Chondrocyte (in vitro differentiated cells): ENCODE measurements at places on chromosomes 2 and 18. TPM values are rescaled to one million over a fixed set of nuclear protein-coding genes. Genes with fewer than 3 reads are reported as not detected.
A peak's percentile ranks its signal among the peaks of the same experiment; 100 is the strongest.

DNA sequence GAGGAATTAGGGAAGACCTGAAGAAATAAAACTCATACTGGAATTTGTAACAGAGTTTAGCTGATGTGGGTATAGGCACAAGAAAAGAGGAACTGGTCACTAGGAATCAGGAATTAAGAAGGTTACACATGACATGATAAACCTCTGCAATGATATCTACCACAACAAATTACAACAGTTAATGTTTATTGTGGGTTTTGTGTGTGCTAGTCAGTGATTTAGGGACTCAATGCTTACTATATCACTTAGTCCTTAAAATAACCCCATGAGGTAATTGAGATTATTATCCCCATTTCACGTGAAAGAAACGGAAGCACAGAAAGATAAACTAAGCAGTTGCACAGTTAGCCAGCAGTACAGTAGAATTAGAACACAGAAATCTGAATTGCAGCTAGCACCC is 415.8 kb upstream of the ZEB2 start:
- no peaks in the 10 kb centered on the region for H3K27me3 ChIP-seq
- H3K4me1 ChIP-seq: peaks cover 38% of the 10 kb centered on the region
- DNase-seq: no peak
- no peak overlapping the region for H3K4me3 ChIP-seq
- no peaks in the 10 kb centered on the region for H3K36me3 ChIP-seq

DNA sequence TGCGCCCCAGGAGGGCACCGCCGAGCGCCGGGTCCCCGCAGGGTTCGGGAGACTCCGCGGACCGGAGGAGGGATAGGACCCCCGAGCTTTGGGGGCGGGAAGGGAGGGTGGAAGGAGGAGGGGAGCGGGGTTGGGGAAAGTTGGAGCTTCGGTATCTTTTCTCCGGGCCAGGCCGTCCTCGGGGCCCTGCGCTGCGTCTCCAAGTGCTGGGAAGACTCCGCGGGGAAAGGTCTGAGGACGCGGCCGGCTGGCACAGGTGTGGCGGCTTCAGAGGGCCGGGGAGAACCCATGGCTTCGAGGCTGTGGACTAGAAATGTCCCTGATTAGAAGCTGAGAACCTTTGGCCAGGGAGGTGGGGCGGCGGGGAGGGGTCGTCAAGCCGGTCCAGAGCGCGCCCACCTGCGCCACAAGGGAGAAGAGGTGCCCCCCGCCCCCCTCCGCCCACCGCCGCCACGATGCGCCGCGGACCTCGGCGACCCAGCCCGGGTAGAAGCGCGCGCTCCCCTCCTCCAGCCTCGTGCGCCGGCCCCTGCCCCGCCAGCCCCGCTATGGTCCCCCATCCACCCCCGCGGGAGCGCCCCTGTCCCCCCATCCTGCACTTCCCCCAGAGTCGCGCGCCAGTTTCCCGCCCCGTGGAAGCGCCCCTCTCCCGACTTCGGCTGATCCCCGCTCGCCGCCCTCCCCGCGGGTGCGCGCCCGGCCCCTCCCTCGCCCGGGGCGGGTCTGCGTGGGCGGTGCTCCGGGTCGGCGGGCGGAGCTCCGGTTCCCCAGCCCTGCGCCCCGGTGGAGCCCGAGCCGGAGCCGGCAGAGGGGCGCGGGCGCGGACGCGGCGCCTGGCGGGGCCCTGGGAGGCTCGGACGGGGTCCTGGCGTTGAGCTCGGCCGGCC is at the start of gene SNTG2:
Gene SNTG2 (plus strand): TSS at position 770 of the 887 bp plus-strand sequence. CDS start 148 bp downstream, outside the sequence.
- DNase-seq: no peak
- peak within 1 kb of the TSS; percentile 66 for H3K4me3 ChIP-seq
- peaks cover 41% of the 10 kb centered on the region for H3K27me3 ChIP-seq
- peaks cover 10% of the 10 kb centered on the region for H3K4me1 ChIP-seq
- H3K27ac ChIP-seq: no peak within 1 kb of the TSS
- no peaks in the 10 kb centered on the region for H3K36me3 ChIP-seq

DNA sequence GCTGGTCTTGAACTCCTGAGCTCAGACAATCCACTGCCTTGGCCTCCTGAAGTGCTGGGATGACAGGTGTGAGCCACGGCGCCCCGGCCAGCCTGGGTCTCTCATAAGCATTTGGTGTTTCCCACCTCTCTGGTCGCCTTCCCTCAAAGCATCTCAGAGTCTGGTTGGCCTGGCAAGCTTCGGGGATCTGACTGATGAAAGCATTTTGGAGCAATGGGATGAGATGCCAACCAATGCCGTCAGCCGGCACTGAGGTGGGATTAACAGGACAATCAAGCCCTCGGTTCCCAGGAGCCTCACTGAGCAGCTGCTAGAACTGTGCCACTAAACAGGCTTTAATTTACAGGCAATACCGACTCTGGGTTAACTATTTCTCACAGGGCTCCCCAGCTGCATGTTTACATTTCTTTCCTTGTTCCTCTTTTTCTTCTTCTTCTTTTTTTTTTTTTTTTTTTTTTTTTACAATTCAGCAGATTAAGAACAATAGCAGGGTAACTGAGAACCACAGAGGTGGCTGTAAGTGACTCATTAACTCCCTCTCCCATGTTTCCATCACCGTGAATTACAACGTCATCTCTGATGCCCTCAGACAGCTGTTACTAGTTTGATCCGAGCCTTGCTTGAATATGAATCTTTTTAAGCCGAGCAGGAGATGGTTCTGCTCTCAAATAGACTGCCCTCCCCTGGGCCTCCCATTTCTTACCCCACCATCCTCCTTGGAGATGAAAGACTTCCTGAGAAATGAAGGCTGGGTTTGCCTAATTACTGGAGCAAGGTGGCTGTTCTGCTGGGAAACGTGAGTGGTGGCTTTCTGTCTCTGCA is 37.9 kb downstream of the ODC1 start:
- H3K4me1 ChIP-seq: peaks cover 45% of the 10 kb centered on the region
- peaks cover 2% of the 10 kb centered on the region for H3K36me3 ChIP-seq
- no peak overlapping the region for H3K27ac ChIP-seq
- no peaks in the 10 kb centered on the region for H3K27me3 ChIP-seq
- no peak overlapping the region for H3K4me3 ChIP-seq
- no peak for DNase-seq

- no peak overlapping the region for H3K27ac ChIP-seq
- no peaks in the 10 kb centered on the region for H3K4me1 ChIP-seq
- no peak for DNase-seq
- H3K4me3 ChIP-seq: no peak overlapping the region
- no peaks in the 10 kb centered on the region for H3K27me3 ChIP-seq
These were observed 130.4 kb downstream of the TTC27 start for GRCh38 chr2:32758232-32758631.

GRCh38 chr2:1363367-1363766 is 49.9 kb upstream of the TPO start:
- no peaks in the 10 kb centered on the region for H3K4me1 ChIP-seq
- no peak overlapping the region for H3K4me3 ChIP-seq
- H3K27me3 ChIP-seq: peaks cover 7% of the 10 kb centered on the region
- no peak for DNase-seq

DNA sequence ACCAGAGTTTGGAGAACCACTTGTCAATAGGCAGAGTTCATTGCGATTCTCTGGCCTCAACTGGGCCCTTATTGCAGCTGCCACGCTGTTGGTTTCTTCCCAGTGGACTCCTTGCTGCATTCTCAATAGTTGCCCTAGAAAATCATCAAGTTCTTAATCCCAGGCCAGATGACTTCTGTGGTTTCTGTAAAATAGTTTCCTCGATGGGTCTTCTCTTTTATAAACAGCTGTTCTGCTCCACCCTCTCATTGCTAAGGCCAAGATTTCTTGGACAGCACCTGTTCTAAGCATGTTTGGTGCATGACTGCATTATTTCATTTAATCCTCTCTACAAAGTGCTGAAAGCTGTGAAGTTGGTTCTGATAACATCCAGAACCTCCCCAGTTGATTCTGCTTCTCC is 131.0 kb downstream of the BCL2L11 start:
- no peak overlapping the region for H3K4me3 ChIP-seq
- H3K36me3 ChIP-seq: peaks cover 7% of the 10 kb centered on the region
- no peaks in the 10 kb centered on the region for H3K27me3 ChIP-seq

GRCh38 chr2:57987835-57988573 is 58.6 kb upstream of the VRK2 start:
- no peak overlapping the region for H3K27ac ChIP-seq
- DNase-seq: no peak
- no peak overlapping the region for H3K4me3 ChIP-seq
- H3K4me1 ChIP-seq: peaks cover 9% of the 10 kb centered on the region
- no peaks in the 10 kb centered on the region for H3K27me3 ChIP-seq

GRCh38 chr2:175462246-175462645 is 280.7 kb upstream of the ATP5MC3 start:
- no peaks in the 10 kb centered on the region for H3K4me1 ChIP-seq
- H3K4me3 ChIP-seq: no peak overlapping the region
- H3K27ac ChIP-seq: no peak overlapping the region
- H3K36me3 ChIP-seq: no peaks in the 10 kb centered on the region

DNA sequence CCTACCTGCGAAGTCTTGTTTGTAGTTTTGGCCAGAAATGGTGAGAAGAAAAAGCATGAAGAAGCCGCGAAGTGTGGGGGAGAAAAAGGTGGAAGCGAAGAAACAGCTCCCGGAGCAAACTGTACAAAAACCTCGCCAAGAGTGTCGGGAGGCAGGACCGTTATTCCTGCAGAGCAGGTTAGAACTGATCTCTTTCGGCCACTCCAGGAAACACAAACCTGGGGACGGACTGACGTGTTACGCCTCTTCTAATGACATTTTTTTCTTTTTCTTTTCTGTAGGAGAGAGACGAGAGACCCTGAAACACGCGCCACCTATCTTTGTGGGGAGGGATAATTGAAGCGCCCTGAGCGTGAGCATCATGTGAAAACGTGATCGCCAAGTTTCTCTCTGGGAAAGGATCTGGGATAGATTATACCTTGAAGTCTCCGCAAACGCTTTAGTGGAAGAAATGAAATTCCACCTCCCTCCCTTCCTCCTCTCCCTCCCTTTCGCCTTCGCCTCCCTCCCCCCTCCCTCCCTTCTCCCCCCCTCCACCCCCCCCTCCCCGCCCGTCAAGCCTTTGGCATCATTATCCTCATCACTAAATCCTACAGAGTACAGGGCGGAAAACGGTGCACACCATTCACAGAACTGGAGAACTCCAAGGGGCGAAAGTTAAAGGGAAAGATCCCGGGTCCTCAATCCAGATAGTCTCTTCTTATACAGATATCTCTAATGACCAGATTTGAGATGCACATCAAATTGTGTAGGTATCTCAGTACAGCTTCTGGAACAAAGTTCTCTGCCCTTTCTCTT is at the start of gene ZEB2:
Gene ZEB2 (minus strand): TSS at position 186 of the 798 bp plus-strand sequence. CDS start 2,769 bp downstream, outside the sequence.
- peaks cover 4% of the 10 kb centered on the region for H3K36me3 ChIP-seq
- no peak for DNase-seq
- no peaks in the 10 kb centered on the region for H3K27me3 ChIP-seq
- peak within 1 kb of the TSS; percentile 68 for H3K27ac ChIP-seq
- peak within 1 kb of the TSS; percentile 46 for H3K4me3 ChIP-seq
- H3K4me1 ChIP-seq: peaks cover 38% of the 10 kb centered on the region

- H3K4me3 ChIP-seq: no peak overlapping the region
- peaks cover 20% of the 10 kb centered on the region for H3K4me1 ChIP-seq
- H3K36me3 ChIP-seq: peaks cover 6% of the 10 kb centered on the region
- H3K27ac ChIP-seq: peak overlapping the region; percentile 17
These were observed 58.1 kb downstream of the REV1 start for GRCh38 chr2:99431587-99432275.

DNA sequence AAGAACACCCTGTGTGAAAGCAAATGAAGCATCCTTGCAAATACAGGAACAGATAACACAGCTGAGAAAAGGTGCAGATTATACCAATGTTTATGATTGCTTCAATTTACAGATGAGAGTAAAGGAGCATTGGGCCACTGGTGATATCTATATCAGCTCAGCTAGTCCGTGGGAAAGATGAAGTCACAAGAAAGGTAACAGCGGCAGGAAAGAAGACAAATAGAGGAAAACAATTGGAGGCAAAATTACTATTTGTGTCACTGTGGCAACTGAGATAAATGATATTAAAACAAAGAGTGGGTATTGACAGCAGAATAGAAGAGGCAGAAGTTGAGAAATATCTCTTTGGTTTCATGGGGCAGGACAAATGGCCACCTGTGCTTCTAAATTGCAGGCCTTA is 121.2 kb upstream of the CAVIN2 start:
- H3K36me3 ChIP-seq: no peaks in the 10 kb centered on the region
- H3K4me1 ChIP-seq: peaks cover 17% of the 10 kb centered on the region
- H3K27me3 ChIP-seq: no peaks in the 10 kb centered on the region
- no peak overlapping the region for H3K4me3 ChIP-seq

DNA sequence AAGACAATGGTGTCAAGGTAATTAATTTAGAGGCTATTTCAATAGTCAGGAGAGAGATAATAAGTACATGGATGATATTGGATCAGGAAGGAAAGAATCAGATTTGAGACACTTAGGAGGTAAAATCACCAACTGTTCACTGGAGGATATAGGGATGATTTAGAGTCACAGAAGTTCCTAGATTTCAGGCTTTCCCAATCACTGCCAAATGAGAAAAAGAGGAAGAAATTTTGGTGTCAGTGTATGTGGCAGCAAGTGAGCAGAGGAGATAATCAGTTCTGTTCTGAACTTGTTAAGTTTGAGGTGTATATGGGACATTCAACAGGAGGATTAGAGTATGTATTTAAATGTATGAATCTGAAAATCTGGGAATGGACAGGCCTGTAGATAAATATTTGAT is 640.4 kb downstream of the NR4A2 start:
- H3K27ac ChIP-seq: no peak overlapping the region
- peaks cover 2% of the 10 kb centered on the region for H3K27me3 ChIP-seq
- H3K36me3 ChIP-seq: no peaks in the 10 kb centered on the region
- no peak overlapping the region for H3K4me3 ChIP-seq

- H3K27me3 ChIP-seq: no peaks in the 10 kb centered on the region
- peaks cover 34% of the 10 kb centered on the region for H3K4me1 ChIP-seq
- peak overlapping the region; percentile 80 for H3K27ac ChIP-seq
- DNase-seq: no peak
- no peaks in the 10 kb centered on the region for H3K36me3 ChIP-seq
These were observed 17.7 kb upstream of the SP3 start for GRCh38 chr2:173982918-173983317.

- H3K4me3 ChIP-seq: no peak overlapping the region
- no peaks in the 10 kb centered on the region for H3K27me3 ChIP-seq
- DNase-seq: no peak
- peaks cover 1% of the 10 kb centered on the region for H3K36me3 ChIP-seq
- no peaks in the 10 kb centered on the region for H3K4me1 ChIP-seq
These were observed 43.7 kb downstream of the WIPF1 start for GRCh38 chr2:174553811-174554493.

GRCh38 chr2:208192611-208193236 is 2.9 kb upstream of the C2orf80 start:
- peaks cover 2% of the 10 kb centered on the region for H3K27me3 ChIP-seq
- no peak overlapping the region for H3K27ac ChIP-seq
- no peak overlapping the region for H3K4me3 ChIP-seq
- no peaks in the 10 kb centered on the region for H3K4me1 ChIP-seq
- no peak for DNase-seq

GRCh38 chr18:48836231-48836805 is 114.4 kb downstream of the SMAD7 start:
- H3K27me3 ChIP-seq: no peaks in the 10 kb centered on the region
- peaks cover 87% of the 10 kb centered on the region for H3K4me1 ChIP-seq
- H3K36me3 ChIP-seq: peaks cover 3% of the 10 kb centered on the region
- DNase-seq: no peak
- no peak overlapping the region for H3K4me3 ChIP-seq

- peaks cover 14% of the 10 kb centered on the region for H3K36me3 ChIP-seq
These were observed 38.4 kb downstream of the LONRF2 start for GRCh38 chr2:100283724-100284501.

MEP1B gene
- total RNA-seq: not detected in 3 replicates

AQP12B gene
- total RNA-seq: not detected in 3 replicates

HOXD3 gene
- not detected in 3 replicates for total RNA-seq

C1GALT1C1L gene
- not detected in 3 replicates for total RNA-seq

KCNE4 gene
- total RNA-seq: 7.4 to 23.2 TPM (median 22.3 TPM) in 3 replicates

FRZB gene
- 13.8 to 31.6 TPM (median 15.0 TPM) in 3 replicates for total RNA-seq

TDRD15 gene
- total RNA-seq: 0.07 to 0.12 TPM (median 0.10 TPM) in 3 replicates

SLC19A3 gene
- 0.52 to 0.56 TPM in 2 of 3 replicates, not detected in the other for total RNA-seq

CAPG gene
- 40.5 to 77.6 TPM (median 76.5 TPM) in 3 replicates for total RNA-seq
